Activated T-cell treated with anti-CD3 and anti-CD28 coated beads, Interleukin-2, amount 50 U/mL, for 1 hour (primary cell): ENCODE measurements at places on chromosomes 5 and 9.

GRCh38 chr5:83701886-83702285, 18.8 kb downstream of the HAPLN1 start:
- DNase-seq = no peak

- no peak for DNase-seq
Measured at GRCh38 chr9:32525709-32526030, 326 bp downstream of the RIGI start.

GRCh38 chr9:118419676-118420075, 715.5 kb downstream of the TLR4 start:
- DNase-seq = no peak

- DNase-seq = no peak
Measured at GRCh38 chr5:135526924-135527323, 8.8 kb downstream of the NEUROG1 start.

GRCh38 chr5:33272288-33272687, 168.5 kb upstream of the TARS1 start:
- DNase-seq = no peak

GRCh38 chr5:161420521-161420920, 126.0 kb downstream of the GABRB2 start:
- DNase-seq = no peak
